ENCODE measurements at places on chromosomes 1 and 21.

DNA sequence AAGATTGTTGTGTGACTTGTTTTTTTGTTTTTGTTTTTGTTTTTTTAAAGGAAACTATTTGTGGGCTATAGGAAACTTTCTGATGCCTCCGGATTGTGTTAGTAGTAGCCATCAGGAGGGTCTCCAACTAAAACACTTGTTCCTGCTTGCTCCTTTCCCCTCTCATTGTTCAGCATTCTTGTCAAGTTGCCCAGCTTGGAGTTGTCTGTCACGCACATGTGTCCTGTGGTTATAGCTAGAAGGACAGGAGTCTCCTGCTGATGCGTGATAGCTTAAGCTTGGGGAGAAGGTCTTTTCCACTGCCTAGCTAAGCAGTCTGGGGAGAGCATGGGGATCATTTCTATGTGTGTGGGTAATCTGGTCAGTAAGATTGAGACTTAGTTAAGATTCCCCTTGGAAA, 3.2 kb upstream of the LYPLA2 start:
- no peak for DNase-seq

DNA sequence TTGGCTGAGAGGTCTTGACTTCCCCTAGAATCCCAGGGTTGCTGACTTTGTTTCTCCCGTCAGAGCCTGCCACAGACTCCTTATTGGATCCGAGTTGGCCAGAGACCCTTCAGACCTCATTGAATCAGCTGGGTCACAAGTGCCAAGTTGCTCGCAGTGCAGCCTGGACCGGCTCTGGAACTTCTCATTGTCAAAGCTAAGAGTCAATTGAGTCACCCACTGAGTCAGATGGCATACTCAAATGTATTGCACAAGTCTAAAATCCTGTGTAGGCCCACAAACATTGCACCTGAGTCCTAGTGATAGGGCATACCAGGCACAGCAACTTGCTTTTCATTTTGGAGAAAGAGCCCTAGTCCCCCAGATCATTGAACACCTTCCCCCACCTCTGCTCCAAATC, 20.4 kb upstream of the SCAF4 start:
- DNase-seq: no peak

DNA sequence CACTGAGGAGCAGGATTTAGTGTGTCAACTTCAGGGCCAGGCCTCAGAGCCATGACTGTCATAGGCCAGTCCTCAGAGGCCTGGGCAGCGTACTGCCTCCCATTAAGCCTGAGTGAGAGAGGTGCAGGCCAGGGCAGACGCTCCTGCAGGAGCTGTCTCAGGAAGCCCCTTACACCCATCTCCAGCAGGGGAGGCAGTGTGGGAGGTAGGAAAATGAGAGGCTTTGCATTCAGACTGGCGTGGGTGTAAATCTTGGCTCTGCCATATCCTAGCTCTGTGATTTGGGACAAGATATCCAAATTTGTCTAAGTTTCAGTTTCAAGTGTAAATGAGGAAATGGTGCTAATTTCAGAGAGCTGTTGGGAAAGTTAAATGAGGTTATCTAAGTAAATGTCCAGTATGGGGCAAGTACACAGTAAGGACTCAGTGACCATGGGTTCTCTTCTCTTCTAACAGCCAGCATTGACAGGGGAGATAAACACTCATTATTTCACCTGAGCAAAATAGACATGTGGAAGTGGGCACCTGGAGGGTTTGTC, 184.1 kb downstream of the ZSCAN20 start:
- no peak for DNase-seq

GRCh38 chr1:184910691-184911091, 63.6 kb downstream of the NIBAN1 start:
- no peak for DNase-seq

DNA sequence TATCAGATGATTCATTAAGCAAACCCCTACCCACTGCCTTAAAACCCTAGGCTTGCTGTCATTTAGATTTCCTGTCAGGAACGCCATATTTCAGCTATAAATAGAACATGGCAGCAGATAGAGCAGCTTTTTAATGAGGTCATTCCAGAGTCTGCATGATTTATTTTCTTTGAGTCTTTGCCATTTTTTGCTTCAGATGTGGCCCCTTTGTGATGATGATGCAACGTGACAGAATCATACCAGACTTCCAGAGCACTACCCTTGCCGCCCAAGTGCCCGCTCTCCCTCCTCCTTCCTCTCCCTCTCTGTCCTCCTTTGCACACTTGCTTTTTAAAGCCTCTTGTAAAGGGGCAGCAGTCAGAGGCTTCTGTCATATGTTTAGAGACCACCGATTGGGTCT, 55.5 kb upstream of the TRIM67 start:
- DNase-seq: no peak

- DNase-seq: no peak
Observed at GRCh38 chr1:163758977-163759670, 437.4 kb downstream of the NUF2 start.

DNA sequence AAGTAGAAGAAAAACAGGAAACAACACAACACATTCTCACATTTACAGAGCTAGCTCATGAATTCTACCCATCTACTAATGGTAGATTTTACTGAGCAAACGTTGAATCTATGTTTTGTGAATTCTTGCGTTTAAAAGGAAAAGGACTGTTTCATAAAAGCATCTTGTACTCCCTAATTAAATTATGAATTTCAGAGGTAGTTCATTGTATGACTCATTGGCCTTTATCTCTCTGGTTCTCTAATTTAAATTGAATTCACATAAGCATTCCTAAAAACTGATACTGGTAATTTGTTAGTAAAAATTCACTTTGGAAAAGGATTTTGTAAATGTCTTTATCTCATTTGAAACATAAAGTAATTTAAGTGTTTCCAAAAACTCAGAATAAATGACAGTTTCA, 687.3 kb downstream of the BRINP3 start:
- no peak for DNase-seq

DNA sequence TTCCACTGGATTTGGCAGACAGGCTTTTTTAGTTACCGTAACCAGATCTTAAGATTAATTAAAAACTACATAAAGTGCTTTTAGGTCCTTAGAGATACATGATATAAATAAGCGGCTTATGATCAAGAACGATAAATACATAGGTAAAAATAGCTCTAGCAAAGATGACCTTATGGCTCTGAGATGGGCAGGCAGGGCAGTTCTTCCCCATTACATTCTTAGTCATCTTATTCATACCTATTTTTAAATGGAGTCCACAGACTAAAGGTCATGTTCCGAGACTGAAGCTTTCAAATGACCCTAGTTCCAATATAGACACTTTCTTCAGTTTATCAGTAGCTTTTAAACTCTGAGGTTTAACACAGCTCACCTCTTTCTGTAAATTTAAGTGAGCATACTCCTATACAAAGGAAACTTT, 4.3 kb downstream of the MCL1 start:
- DNase-seq: no peak

- no peak for DNase-seq
Observed at GRCh38 chr21:45132841-45133573, 58.6 kb downstream of the ADARB1 start.

DNA sequence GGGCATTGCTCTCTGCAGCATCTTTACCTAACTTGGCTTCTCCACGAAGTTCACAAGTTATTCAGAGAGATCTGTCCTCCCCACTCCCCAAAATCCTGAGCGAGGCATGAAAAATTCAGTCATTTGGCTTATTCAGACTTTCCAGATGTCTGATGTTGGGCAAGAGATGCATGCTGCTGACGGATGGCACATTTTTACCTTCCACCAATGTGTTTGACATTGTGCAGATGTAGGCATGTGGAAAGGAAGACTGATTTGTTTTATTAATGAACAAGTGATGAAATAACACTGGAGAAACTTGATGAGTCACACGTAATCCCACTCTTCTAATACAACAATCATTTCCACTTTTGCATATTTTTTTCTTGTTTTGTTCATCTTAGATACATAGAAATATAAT, 86.7 kb downstream of the C1orf94 start:
- DNase-seq: no peak

DNA sequence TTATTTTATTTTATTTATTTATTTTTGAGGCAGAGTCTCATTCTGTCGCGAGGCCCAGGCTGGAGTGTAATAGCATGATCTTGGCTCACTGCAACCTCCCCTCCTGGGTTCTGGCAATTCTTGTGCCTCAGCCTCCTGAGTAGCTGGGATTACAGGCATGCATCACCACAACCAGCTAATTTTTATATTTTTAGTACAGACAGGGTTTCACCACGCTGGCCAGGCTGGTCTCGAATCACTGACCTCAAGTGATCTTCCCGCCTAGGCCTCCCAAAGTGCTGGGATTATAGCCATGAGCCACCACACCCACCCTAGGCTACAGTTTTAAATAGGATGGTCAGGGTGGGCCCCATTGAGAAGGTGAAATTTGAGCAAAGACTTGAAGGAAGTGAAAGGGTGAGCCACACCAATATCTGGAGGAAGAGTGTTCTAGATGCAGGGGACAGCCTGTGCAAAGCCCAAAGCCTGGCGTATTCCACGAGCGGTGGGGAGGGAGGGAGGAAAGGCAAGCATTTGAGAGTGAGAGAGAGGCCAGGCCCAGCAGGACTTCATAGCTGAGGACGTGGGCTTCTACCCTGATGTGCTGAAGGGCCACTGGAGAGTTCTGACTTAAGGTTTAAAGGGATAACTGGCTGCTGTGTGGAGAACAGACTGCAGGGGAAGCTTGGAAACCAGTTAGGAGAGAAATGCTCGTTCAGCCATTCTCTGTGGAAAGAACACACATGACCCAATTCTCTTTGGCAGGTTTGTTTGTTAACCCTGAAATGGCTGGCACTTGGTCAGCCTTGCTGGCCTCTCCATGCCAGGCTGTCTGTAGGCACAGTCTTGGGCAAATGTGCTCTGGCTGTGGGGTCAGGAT, 62.6 kb upstream of the FAM20B start:
- no peak for DNase-seq
